ENCODE measurements at places on chromosomes 1 and 21.

DNA sequence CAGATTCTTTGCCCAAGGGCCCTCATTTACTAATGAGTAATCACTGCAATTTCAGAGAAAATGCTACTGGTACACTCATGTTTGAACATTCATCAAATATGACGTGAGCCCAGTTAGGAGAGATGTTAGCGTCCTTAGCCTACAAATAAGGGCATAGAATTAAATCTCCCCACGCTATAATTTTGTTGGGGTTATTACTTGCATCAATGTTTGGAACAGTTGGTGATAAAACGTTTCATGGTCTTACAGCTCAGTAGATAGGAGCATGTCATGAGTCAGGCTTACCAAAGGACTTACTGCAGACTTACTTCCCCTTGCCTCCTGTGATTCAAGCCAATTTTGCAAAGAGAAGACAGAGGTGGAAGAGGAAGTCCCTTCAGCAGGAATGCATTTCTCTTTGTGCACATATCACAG lies 304.0 kb downstream of the KIF26B start:
- peak; percentile 59 for DNase-seq

DNA sequence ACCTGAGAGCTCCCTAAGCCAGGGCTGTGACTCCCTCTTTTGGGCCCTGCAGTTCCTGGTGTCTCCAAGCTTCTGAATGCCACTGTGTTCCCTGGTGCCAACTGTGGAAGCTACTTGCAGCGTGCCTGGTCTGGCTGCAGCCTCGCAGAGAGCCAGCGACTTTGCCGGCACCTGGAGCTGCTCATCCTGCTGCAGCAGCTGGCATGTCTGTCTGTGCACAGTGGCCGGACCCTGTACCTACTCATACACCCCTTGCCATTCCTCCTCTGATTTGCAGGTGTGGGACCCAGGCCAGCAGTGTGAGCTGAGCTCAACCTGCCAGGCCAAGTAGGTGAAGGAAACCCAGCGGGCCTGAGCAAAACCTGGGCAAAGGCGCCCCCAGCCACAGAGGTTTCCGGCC lies 12.3 kb upstream of the AADACL4 start:
- DNase-seq: no peak

- no peak for DNase-seq
Measured at GRCh38 chr1:209062863-209063262, 520.7 kb upstream of the CAMK1G start.

GRCh38 chr1:5718831-5719632 lies 273.2 kb downstream of the NPHP4 start:
- DNase-seq: no peak

DNA sequence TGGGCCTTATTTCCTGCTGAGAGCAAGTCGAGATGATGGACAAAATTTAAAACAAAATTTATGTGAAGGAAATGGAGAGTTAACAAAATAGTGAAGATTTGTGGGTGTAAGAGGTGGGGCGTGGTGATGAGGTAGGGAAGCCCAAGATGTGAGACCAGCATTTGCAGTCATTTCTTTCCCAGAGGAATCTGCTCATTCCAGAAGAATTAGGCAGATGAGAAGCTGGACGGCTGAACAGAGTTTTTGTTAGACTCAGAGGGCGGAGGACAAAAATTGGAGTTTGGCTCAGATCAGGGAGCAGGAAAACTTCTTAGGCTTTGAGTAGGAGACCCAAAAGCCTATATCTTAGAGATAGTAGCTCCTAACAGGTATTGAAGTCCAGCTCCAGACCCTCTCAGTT lies 65.3 kb downstream of the CAMTA1 start:
- DNase-seq: no peak

GRCh38 chr21:35579520-35580293 lies 480.6 kb downstream of the SETD4 start:
- no peak for DNase-seq

DNA sequence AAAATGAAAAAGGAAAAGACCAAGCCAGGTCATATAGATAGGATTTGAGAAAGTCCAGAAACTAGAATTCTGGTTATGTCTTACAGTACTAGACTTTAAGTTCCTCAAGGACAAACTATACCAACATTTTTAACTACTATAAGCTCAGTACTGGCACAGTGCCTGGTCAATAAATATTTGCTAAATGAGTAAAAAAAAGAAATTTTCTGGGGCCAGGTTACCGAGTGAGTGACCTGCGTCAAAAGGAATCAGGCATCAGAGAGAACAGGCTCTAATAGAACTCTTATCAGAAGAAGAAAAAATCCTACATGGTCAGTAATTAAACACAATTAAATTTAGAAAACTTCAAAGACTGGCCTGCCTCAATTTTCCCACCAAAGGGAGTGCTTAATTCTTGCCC lies 23.8 kb upstream of the YRDC start:
- no peak for DNase-seq

- DNase-seq: no peak
Measured at GRCh38 chr1:204146965-204147364, 4.9 kb downstream of the ETNK2 start.

- no peak for DNase-seq
Measured at GRCh38 chr1:183941001-183941400, 96.5 kb downstream of the COLGALT2 start.

- no peak for DNase-seq
Measured at GRCh38 chr1:231799363-231799986, 172.9 kb downstream of the DISC1 start.

DNA sequence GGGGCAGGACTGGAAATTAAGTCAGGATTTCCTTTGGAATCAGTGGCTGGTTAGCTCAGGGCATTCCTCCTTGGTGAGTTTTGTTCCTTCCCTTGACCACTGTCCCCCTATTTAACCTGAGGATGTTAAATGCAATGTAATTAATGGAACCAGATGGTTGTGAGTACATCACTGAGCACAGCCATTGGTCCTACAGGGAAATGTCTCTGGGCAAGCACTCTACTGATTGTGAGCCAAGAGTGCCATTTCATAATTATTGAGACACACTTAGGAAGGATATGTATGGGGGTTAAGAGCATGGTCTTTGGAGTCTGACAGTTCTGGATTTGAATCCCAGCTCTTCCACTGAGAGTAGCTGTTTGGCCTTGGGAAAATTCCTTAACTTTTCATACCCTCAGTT lies 74.4 kb downstream of the SPAG17 start:
- no peak for DNase-seq

DNA sequence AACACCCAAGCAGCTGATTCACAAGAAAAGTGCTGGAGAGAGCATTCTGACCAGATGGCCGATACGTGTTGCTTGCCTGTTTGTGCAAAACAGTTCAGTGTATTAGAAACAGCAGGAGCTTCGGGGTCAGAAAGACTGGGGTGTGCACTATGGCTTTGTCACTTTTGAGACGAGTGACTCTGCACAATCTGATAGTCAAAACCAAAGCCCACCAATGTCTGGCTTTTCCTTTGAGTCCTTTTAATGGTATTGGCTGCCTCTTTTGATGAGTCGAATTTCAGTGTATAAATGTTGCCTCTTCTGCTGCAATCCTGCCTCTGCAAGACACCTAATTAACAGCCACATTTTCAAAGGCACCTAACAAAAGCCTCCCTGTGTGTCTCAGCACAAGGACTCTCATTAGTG lies 444.6 kb downstream of the AJAP1 start:
- no peak for DNase-seq

- DNase-seq: no peak
Measured at GRCh38 chr1:213060836-213061235, 9.8 kb downstream of the RPS6KC1 start.

- DNase-seq: no peak
Measured at GRCh38 chr1:229217716-229218115, 53.2 kb upstream of the RAB4A start.

- no peak for DNase-seq
Measured at GRCh38 chr1:176539018-176539417, 76.0 kb downstream of the PAPPA2 start.

GRCh38 chr1:176551146-176551545 lies 88.2 kb downstream of the PAPPA2 start:
- DNase-seq: no peak

All from globus pallidus (tissue), 1 donor.